ENCODE measurements at places on chromosomes 1 and 21.

- DNase-seq, result no peak
Measured at GRCh38 chr21:44886113-44887075, 12.9 kb upstream of the PTTG1IP start.

DNA sequence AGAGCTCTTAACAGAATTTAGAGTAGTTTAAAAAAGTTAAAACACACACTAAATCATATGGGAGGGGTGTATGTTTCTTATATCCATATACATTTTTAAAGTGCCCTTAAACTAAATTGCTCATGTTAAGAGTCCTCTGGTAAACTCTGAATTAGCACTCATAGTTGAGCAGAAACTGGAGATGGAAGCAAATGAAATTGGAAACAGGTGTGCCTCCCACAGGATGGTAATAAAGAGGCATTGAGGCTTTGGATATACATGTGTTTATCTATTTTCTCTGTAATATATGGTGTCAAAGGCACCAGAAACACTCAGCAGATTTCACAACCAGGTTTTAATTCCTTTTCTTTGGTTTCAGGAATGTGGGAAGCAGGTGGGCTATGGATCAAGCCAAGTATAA is 188.6 kb downstream of the HS2ST1 start:
- DNase-seq, result no peak

DNA sequence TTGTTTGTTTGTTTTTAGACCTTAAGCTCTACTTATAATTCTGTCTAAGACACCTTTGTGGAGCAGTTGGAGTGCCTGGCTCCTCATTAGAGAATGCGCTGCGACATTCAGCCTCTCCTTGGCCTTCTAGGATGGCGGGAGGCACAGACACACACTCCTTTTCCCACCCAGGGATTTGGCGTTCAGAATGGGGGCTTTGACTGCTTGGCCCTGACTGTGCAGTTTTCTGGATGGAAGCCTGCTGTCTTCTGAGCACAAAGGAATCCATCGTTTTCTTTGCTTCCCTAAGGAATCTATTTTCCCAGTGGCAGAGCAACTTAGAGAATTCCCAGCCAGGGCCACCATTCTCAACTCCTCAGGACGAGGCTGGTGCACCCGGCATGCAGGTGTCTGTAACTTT is 83.6 kb downstream of the GALNT2 start:
- no peak for DNase-seq

DNA sequence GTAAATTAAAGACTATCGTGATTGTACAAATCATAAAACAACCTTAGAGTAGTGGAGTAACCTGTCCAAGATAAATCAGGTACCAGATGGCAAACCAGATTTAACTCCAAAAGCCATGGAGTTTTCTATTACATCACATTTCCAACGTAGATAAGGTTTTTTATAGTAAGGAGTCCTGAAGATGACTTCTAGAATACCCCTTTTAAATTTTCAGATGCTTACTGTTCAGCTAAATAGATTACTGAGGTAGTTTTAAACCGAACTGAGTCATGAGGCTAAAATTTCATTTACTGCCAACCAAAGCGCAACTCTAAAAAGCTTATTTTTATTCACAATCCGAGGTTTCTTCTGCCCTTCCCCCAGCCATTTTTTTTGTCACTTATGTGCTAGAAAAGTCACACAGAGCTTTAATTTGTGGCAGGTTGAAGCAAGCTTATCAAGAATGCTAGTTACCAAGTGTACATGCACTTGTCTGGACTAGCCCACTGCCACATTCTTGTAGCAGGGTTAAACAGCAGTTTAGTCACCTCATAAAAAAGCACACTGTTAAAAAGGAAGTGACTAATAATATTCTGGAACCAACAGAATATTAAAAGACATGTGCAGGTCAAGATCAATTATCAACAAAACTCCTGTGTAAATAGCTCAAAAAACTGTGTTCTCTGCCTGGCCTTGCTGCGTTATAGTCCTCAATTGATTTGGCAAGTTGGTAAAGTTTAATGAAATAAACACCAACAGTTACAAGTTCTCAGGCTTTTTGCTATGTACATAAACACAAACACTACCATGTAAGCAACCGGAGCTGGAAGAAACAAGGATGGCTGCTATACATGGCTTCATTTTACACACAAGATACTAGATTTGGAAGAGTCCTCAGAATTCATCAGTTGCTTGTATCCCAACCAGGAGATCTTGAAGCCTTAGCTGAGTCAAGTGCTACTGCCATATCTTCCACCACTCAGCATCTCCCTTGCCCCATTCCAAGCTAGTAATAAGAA is 180.3 kb upstream of the DMRTA2 start:
- no peak for DNase-seq

GRCh38 chr1:116540088-116540487 is 30.7 kb downstream of the CD58 start:
- no peak for DNase-seq

DNA sequence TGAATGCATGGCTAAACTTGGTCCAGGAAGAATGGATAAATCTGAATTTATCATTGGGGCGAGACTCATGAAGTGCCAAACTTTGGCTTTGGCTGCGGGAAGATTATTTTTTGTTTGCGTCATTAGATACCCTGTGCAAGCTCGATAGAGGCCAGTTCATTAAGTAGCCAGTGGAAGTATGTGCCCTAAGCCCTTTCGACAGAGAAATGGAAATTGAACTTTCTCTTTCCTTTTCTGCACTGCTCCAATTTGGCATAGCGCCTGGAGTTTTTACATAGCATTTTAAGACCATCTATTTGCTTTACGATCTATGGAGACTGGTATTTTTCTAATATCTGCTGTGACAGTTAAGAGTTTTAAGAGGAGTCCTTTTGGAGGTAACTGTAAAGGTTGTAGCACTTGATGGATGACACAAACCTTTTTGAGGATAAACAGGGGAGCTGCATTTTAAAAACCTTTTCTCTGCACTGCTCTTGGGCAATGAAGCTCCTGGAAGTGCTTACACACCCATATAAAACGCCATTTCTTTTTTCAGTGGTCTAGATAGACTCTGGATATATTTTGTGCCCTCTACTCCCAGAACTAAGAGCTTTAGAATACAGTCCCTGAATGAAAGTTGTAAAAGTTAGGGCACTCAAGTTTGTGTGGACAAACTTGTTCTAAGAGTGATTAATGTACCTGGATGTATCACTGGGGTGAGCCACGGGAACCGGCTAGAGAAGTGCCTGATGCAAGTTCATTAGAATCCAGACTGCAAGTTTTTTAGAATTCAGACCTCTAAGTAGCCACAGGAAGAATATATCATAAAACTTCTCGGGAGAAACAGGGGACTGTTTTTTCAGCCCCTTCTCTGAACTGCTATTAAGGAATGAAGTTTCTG is 41.3 kb upstream of the CFHR3 start:
- DNase-seq, result no peak

DNA sequence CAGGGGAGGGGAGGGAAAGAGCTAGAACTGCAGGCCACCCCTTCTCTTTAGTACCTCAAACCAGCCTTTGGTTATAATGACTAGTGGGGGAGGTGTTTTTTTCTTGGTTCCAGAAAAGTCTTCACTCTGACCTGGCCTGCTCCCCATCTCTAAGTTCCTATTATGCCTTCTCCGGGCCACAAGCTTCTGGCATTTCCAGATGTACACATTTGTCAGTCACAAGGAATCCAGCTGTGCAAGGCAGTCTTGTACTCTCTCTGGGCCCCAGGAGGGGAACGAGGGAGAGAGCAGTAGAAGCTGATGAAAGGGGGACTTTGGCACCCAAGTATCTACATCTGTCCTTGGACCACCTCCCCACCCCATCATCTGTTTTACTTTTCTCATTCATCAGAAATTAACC is 2.7 kb upstream of the FALEC start:
- DNase-seq, result no peak

GRCh38 chr21:38740090-38740489 is 65.6 kb upstream of the ETS2 start:
- DNase-seq, result no peak

DNA sequence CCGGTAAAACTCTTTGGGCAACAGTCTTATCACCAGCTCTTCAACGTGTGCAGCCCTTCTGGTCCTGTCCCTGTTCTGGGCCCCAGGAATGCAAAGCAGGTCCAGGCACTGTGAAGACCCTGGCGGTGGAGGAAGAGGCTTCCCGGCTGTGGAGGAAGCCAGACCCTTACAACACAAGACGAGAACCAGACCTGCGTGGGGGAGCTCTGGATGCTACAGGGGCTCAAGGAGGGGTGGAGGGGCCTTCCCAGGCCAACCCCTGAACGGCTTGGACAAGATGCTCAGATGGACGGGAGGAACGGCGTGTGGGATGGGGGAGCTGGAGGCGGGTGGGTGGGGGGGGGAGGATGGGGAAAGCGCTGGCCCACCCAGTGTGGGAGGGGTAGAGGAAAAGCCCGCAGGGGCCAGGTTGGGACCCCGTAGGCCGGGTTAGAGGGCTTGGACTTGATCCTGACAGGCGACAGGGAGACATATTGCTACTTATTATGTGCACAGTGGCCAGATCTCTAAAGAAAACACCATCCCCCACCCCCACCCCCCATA is 5.1 kb upstream of the OLIG2 start:
- DNase-seq, result no peak

DNA sequence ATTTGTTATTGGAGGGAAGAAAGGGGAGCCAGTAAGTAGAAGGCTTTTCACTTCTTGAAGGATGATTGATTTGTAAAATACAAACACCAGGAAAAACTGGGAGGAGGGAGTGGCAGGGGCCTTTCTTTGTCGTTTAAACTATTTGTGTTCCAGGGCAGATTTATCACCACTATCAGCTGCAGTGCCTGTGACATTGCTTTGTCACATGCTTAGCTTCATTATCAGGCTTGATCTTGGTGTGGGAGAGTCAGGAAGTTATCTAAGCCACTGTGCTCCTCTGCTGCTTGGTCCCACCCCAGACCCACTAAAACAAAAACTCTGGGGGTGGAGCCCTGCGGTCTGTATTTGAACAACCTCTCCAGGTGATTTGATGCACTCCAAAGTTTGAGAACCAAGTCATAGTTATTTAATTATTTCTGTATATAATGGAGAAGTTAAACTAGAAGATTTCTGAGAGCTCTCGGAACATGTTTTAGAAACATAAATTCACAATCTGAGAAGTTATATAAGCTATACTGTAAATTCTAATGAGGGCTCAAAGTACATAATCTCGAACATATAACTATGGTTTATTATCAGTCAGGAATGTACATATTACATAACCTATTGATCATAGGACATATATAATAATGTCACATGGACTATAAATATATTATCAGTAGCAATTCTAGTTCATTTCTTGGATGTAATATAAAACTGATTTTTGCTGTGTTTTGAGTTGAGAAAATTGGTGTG is 87.9 kb downstream of the CDC14A start:
- DNase-seq, result no peak

- DNase-seq, result no peak
Measured at GRCh38 chr21:38753557-38753971, 52.2 kb upstream of the ETS2 start.

- DNase-seq, result no peak
Measured at GRCh38 chr1:21066356-21067012, 110.2 kb downstream of the EIF4G3 start.

DNA sequence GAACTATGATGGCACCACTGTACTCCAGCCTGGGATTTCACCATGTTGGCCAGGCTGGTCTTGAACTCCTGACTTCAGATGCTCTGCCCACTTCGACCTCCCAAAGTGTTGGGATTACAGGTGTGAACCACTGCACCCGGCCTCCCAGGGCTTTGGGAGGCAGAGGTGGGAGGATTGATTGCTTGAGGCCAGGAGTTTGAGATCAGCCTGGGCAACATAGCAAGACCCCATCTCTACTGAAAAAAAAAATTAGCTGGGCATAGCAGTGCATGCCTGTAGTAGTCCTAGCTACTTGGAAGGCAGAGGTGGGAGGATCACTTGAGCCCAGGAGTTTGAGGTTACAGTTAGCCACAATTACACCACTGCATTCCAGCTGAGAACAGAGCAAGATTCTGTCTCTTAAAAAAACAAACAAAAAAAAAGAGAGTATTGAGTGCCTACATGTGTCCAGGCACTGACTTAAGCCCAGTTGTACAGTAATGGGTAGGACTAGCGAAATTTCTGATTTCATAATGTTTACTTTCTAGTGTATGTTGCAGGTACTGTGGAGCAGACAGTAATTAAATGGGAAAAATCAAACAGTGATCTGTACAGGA is 4.2 kb downstream of the MANEAL start:
- no peak for DNase-seq

GRCh38 chr1:175094626-175095025 is 27.0 kb downstream of the TNN start:
- no peak for DNase-seq

DNA sequence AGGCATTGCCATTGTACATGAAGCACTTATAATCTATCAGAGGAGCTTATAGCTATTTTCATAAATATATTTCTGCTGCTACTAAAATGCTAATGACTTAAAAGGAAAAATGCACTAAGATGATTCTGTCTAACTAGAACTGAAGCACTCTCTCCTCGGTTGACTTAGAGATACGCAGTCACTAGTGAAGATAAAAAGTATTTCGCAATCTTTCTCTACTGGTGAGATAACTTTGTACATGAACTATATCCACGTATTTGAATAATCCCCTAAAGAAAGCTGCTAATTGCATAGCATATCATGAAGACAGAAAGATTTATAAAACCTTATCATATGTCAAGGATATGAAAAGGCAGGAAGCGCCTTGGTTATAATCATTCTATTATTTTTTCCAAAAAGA is 658.1 kb upstream of the PRMT6 start:
- DNase-seq, result no peak

DNA sequence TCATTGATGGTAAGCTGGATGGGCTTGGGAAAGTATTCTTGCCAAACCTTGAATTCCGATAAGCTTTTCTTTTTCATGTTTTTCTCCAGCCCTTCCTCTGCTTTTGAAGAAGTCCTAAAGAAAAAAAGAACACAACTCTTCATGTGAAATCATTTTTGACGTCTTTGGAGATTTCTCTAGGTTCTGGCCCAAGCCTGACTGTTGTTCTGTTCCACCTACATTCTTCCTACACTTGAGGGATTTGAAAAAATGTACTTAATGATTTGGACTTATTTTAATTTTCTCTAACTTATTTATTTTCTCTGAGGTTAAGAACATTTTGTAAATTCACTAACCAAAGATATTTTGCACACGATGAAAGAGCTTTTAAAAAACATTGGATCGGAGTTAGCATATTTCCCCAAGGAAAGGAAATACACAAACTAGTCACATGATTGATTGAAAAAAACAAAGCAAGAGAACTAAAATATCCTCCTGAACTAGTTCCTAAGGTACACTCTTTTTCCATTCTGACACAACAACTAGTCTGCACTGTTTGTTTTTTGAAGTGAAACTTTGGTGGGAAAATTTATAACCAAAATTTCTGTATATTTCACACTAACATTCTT is 82.3 kb downstream of the LTN1 start:
- DNase-seq, result no peak

DNA sequence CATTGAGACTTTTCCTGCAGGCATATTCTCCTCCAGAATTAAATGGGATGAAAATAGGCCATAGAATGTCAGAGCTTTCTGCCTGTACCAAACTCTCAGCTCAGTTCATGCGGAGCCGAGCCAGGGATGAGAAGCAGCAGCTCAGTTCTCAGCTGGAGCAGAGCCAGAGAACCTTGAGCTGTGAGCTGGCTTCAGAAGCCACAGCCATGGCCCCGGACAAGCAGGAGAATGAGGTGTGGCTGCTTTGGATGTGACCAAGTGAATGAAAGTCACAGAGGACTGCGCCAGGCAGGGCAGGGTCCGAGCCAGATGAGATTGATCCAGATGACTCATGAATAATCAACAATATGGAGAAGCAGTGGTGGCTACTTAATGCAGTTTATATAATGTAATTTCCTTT is 633.8 kb downstream of the NCAM2 start:
- no peak for DNase-seq

Data from stimulated activated CD8-positive, alpha-beta memory T cell treated with anti-CD3 and anti-CD28 coated beads, Interleukin-15, amount 100 ng/mL, for 24 hours (primary cell).